ENCODE measurements at places on chromosomes 7 and 10.

GRCh38 chr10:125783957-125784356, 8.3 kb upstream of the MMP21 start:
- DNase-seq: no peak

DNA sequence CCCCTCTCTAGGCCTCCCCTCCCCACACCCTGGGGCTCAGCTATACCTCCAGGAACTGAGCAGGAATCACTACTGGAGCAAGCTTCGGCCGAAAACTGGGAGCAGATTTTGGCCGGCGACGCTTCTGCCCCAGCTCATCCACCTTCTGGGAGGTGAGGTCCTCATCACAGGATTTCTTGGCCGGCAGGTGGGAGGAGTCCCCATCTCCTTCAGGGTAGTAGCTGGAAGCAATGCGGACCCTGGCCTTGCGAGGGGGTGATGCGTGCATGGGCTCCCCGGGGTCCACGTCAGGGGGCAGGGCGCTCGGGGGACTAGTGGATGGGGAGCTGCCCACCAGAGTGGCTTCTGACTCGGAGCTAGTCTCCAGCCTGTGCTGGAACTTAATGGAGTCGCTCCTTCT, 105.5 kb downstream of the DLG5 start:
- DNase-seq: no peak

GRCh38 chr10:61330669-61331068, 122.5 kb downstream of the TMEM26 start:
- no peak for DNase-seq

- DNase-seq: no peak
Measured at GRCh38 chr10:3873728-3874461, 88.9 kb upstream of the KLF6 start.

- no peak for DNase-seq
Measured at GRCh38 chr10:89302625-89303024, 779 bp downstream of the IFIT2 start.

GRCh38 chr10:78976825-78977755, 91.7 kb upstream of the ZMIZ1 start:
- DNase-seq: no peak

DNA sequence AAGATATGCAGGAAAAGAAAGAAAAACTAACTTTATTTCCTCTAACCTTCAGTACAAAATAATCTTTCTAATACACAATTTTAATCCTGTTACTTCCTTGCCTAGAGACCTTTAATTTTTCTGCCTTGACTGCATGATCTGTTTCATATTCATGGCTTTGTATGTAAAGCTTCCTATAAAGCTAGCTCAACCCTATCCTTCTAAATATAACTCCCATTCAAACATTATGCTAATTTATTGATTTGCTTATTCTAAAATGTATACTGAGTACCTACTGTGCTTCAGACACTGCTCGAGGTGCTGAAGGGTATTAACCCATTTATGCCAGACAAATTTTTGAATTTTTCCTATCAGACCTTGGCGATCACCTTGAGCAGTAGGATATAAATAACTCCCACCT, 47.6 kb downstream of the SEMA3C start:
- DNase-seq: no peak

DNA sequence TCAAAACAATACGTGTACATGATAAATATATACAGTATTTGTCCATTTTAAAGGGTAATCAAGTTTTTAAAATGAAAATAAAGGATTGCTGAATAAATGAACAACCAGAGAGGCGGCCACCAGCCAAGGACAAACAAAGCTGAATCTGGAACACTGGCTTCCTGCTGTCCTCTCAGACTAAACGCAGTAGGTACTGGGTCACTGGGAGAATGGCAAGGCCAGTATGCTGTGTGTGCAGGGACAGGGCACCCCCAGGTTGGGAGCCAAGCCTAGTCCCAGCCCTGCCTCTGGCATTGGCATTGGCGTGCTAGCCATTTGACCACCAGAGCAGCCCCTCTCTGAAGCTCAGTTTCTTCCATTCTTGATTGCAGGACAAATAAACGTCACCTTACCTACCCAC, 33.8 kb downstream of the DLG5 start:
- no peak for DNase-seq

GRCh38 chr7:142418326-142418725, 160.5 kb upstream of the PRSS58 start:
- no peak for DNase-seq

DNA sequence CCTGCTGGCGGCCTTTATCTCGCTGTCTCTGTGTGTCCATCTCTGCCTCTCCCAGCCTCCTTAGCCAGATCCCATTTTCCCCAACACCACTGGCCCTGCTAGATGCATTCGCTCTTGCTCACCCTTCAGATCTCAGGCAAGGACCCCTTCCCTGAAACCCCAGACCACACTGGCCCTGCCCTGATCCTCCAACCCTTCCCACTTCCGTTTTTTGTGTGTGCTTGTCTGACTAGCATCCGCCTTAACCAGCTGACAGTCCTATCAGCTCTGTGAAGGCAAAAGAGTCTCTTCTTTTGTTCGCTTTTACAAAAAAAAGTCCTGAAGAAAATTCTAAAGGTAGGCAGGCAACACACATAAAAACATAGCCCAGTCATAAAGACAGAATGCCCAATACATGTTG, 28.7 kb downstream of the CHST15 start:
- DNase-seq: no peak

DNA sequence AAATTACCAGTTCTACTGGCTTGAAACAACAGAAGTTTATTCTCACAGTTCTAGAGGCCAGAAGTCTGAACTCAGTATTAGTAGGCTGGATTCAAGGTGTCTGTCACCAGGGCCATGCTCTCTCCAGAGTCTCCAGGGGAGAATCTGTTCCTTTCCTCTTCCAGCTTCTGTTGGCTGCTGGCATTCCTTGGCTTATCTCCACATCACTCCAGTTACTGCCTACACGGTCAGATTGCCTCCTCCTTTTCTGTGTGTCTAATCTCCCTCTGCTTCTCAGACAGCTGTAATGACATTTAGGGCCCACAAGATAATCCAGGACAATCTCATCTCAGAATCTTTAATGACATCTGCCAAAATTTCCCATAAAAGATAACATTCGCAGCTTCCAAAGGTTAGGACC, 36.6 kb downstream of the MAPK8 start:
- DNase-seq: no peak

GRCh38 chr10:68231106-68231816, 652 bp downstream of the ATOH7 start:
- DNase-seq: peak; percentile 3

- peak; percentile 65 for DNase-seq
Measured at GRCh38 chr7:74026903-74027682, 880 bp upstream of the ELN start.

DNA sequence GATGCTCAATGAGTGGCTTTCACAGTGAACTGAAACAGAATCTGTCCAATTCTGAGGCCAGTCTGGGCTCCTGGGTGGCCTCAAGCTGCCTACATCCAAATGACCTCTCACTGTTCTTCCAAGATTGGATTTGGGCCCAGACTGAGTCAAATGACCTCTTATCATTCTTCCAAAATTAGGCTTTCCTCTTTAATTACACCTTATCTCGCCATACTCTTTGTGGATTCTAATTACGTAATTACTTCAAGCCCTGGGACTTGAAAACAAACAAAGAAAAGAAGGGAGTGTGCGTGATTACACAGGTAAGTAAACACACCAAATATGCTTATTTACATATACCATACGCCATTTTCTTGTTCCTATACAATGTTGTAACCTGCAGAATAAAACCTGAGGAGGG, 18.8 kb downstream of the SORBS1 start:
- no peak for DNase-seq

DNA sequence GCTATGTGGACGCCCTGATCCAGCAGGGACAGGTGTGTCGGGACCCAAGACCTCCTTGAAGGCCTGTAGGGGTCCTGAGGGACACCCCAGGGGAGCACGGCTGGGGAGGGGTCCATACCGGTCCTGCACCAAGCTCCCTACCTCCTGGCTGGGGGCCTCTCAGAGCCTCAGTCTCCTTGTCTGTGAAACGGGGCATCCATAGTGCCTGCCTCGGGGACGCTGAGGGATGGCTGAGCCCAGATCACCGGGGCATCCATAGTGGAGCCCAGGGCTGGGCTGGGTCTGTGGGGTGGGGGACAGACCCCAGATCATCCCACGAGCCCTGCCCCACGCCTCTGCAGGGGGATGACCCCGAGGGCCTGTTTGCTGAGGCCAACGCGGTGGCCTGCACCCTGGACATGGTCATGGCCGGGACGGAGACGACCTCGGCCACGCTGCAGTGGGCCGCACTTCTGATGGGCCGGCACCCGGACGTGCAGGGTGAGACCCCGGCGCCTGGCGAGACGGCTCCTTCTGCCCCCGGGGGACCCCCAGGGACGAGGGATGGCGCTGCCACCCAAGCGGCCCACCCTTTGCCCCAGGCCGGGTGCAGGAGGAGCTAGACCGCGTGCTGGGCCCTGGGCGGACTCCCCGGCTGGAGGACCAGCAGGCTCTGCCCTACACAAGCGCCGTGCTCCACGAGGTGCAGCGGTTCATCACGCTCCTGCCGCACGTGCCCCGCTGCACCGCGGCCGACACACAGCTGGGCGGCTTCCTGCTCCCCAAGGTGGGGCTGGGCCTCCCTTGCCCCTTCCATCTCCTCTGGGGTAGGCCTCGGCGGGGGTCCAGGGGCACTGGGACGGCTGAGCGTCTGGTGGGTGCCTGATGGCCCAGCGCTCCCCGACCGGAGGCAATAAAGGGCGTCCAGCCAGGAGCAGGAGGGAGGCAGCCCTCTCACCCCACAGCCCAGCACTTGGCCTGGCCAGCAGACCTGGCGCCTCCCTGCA, 4.1 kb downstream of the CYP2W1 start:
- DNase-seq: no peak

DNA sequence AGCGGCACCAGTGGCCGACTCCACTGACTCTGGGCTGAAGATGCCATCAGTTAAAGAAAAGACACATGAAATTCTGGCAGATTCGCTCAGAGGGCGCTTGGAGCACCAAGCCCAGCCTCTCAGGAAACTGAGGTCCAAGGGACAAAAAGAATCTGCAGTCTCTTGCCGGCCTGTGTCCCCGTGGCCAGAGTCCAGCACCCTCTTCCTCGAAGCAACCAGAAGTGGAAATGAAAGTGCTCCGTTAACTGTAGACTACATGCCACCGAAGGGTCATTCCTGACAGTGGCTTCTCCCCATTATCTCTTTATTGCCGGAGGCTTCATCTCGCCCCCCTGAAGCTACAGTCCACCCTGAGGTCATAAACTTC, 1.0 kb upstream of the CHST15 start:
- DNase-seq: no peak

Data from activated gamma-delta T cell treated with Interleukin-2 at 50 U/mL for 16 hours (primary cell).